Occipital lobe (tissue), 3 donors: ENCODE measurements at places on chromosomes 5 and 9. TPM values are rescaled to one million over a fixed set of nuclear protein-coding genes. Genes with fewer than 3 reads are reported as not detected.

MTRR gene
- 29.9 TPM for total RNA-seq

FOXD4 gene
- total RNA-seq = 0.47 TPM

CDC25C gene
- 2.3 TPM for total RNA-seq

NOXA1 gene
- 2.0 TPM for total RNA-seq

GRCh38 chr9:74173284-74173683 is 323.9 kb upstream of the RORB start:
- DNase-seq = no peak

DNA sequence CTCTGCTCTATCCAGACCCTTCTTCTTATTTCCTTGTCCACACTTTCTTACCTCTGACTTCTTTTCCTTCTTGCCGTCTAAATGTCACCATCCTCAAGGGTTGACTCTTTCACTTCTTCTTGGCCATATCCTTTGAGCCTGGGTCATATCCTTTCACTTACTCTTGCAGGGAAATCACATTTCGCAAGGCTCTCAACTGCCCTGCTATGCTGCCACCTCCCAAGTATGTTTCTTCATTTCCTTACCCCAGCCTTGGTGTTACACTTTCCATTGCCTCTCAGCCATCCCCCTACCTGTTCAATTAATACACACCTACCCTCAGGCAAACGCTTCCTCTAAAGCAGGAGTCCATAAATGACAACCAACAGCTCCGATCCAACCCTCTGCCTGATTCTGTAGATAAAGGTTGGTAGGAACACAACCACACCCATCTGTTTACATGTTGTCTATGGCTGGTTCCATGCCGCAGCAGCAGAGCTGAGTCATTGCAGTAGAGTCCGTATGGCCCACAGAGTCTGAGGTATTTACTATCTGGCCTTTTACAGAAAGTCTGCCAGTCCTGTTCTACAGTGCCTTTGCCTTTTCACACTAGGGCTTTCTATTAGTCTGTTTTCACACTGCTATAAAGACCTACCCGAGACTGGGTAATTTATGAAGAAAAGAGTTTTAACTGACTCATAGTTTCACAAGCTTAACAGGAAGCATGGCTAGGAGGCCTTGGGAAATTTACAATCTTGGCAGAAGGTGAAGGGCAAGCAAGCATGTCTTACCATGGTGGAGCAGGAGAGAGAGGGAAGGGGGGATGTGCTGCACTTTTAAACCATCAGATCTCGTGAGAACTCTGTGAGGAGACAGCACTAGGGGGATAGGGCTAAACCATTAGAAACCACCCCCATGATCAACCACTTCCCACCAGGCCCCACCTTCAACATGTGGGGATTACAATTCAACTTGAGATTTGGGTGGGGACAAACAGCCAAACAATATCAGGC is 97.9 kb downstream of the SV2C start:
- DNase-seq = no peak

DNA sequence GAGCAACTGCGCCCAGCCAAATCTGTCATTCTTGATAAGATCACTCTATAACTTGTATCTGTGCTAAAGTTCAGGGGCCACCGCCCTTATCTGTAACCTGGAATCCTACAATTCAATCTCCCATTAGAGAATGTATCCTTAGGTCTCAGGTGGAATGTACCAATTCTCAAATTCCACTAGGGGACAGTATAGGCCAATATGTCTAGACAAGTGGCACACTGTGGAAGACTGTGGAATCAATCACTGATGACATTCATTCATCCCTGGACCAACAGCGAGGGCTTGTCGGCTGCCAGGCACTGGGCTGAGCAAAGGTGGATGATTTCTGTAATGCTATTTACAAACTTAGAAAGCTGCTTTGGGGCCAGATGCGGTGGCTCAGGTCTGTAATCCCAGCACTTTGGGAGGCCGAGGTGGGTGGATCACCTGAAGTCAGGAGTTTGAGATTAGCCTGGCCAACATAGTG is 28.7 kb upstream of the MEGF9 start:
- DNase-seq = no peak

DNA sequence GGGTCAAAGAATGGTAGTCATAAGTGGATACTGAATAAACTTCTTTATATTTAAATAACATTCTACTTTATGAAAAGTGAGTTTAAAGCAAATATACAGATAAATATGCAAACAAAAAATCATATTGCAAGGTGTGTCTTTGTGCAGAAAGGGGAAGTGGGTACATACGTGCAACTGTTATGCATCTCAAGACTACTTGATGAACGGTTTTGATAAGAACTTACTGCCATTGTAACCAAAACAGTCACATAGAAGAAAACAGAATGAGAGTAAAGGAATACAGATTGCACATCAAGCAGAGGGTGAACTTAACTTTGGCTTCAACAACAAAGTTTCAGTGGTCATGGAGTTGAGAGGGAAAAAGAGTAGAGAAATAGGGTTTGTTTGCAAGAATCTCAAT is 9.9 kb downstream of the CAMK4 start:
- no peak for DNase-seq

DNA sequence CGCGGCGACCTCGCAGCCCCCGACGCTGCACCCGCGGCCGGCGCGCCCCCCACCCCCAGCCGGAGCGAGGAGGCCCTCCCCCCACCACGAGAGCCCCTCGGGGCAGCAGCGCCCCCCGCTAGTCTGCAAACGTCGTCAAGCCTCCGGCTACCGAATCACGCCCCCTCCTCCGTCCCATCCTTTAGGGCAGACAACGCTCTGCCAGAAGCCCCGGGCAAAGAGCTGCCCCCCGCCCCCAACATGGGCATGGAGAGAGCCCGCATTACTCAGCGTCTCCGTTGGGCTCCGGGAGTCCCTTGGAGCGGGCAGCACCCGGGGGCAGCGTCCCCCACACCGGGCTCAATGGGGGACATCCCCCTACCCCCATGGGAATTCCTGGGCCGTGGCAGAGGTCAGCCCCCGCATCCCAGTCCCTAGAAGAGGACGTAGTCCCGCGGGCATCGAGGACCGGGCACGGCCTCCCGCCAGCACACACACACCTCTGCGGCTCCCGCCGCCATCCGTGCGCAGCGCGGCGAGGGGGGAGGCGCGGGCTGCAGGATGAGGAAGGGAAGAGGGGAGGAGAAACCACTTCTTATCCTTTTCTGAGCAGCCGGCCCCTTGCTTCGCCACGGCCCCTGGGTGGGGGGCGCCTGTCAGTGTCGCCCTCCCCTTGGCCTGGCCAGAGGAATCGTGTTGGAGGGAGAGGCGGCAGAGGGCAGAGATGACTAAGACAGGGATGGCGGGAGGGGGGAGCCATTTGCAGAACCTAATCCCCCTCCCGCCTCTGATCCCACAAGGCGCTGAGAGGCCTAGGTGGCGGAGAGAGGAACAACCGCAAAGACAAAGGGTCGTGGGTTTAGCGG is 750 bp downstream of the DNM1 start:
- no peak for DNase-seq
